ENCODE measurements at places on chromosomes 1 and 21.

DNA sequence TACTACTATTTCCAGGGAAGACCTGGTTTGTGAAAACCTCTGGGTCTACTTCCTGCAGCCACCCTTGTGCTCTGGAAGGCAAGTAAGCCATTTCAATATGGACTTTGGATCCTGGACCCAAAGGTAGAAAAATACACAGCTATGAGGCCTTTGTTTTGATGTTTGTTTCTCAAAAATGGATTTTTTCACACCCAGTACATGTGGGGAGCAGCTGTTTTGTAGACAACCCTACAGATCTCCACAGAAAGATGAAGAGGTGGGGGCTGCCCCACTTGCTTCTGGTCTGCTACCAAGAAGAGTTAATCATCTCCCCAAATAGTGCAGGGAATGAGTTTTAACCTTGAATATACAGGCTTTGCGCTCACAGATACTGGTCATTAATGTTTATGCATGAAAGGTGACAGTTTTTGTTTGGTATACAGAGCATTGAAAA lies 29.2 kb downstream of the ZNF281 start:
- no peak for DNase-seq

- no peak for DNase-seq
Measured at GRCh38 chr1:94011129-94011528, 101.9 kb upstream of the GCLM start.

GRCh38 chr21:23488245-23488644 lies 2119.0 kb downstream of the MRPL39 start:
- no peak for DNase-seq

DNA sequence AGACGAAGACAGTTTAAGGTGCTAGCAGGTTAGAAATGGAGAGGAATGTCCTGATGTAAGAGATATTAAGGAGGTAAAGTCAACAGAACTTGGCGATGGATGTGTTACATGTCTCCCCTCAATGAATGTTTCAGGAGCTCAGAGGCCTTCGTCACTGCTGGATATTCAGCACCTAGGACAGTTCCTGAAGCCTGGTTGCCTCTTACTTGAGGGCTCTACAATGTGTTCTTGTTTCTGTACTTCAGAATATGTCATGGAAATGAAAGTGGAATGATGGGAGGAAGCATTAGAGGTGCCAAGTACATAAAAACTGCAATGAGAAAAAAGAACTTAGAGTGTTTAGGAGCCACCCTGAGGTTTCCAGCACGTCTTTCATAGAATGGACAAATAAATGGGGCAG lies 17.7 kb downstream of the TNR start:
- DNase-seq = no peak

DNA sequence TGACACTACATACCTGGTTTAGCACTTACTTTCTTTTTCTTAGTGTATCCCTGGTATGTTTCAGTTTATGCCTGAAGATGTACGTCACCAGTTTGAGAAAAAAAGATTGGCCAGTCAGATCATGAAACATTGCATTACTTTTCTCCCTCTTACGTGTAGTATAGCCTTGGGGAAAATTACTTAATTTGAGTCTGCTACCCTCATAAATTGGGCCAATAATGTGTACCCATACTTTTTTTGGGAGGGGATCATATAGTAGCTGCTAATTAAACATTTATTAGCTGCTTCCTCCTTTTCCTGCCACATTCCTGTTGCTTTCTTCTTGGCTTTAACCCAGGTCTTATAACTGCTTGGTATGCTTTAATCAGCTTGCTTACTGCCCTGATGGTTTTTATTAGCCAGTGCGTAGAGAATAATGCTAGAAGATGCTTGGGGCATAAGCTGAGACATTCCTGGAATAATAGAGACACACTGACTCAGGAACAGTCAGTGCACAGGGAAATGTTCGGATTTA lies 32.1 kb downstream of the RABGAP1L start:
- DNase-seq = no peak

DNA sequence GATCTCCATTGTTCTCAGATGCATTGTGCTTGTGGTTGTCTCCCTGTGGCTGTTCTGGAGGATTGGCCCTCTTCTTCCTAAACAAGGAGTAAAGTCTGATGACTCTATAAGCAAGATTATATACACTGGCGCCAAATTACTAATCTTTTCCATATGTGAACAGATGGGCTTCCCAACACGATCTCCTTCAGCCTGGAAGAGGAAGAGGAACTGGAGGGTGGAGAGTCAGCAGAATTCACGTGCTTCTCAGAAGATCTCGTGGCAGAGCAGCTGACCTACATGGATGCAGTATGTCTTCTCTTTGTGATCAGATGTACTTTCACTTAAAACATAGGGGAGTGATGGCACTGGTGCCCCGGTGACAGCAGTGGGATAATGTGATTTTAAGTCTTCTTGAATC lies 78.7 kb downstream of the RGL1 start:
- DNase-seq = no peak

DNA sequence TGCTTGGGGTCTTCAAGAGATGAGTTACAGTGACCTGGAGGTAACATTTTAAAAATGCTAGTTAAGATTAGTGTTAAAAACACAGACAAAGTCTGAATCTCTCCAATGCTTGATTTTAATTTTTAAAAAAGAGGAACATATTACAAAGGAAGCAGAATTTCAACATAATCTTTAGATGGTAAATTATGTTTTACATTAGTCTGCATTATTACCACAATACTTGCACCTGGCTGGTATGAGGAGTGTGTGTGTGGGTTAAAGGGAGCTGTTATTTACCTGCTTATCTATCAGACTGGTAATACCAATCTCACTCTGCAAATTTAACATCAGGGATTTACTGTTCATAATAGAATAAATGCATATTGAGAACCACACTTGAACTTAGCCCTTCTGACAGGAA lies 10.3 kb upstream of the KCNJ15 start:
- DNase-seq = no peak

DNA sequence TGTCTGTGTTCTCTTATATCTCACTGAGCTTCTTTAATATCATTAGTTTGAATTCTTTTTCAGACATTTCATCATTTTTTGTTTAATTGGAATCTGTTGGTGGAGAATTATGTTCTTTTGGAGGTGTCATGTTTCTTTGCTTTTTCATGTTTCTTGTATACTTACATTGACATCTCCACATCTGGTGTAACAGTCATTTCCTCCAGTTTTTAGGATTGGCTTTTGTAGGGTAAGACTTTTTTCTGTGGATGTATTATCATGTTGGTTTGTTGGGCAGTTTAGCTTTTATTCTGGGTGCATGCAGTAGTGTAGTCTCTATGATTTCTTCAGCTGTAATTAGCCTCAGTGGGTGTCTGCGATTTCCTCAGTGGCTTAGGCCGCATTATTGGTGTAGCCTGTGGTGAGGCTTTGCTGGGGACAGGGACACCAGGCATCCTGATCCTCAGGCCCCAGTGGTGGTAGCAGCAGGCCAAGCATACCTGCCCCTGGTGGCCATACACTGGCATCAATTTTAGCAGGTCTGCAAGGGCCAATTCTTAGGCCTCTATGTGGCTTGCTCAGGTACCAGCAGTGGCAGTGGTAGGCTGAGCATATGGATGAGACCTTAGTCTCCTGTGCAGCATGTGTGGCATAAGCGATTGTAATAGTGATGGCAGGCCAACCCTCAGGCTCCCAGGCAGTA lies 77.6 kb upstream of the SAMD13 start:
- no peak for DNase-seq

- DNase-seq = no peak
Measured at GRCh38 chr1:119748040-119748439, 20.7 kb downstream of the HMGCS2 start.

DNA sequence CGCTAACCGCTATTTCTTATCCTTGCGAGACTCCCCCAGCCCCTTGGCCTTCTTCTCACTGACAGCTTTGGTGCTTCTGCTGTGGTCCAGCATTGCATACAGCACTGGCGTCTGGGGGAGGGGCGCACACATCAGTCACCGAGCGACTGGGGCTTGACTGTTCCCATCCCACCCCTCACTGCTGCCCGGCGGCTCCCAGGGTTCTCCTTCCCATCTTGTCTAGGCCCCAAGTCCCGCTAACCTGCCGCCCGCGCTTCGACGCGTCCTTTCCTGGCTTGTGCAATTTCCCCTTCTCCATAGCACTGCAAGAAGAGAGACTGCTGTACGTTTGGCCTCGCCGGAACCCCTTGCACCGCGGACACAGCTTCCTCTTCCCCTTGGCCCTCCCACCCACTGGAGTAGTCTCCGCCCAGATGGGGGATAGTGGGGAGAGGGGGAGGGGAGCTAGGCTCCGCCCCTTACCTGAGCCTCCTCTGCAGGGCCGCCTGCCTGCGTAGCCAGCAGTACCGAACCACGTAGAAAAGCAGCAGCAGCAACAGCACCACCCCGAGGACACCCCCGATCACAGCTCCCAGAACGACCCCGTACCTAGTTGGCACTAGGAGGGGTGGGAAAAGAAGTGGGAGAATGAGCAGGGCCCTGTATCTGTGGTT lies 3.8 kb downstream of the MPZ start:
- DNase-seq = no peak

DNA sequence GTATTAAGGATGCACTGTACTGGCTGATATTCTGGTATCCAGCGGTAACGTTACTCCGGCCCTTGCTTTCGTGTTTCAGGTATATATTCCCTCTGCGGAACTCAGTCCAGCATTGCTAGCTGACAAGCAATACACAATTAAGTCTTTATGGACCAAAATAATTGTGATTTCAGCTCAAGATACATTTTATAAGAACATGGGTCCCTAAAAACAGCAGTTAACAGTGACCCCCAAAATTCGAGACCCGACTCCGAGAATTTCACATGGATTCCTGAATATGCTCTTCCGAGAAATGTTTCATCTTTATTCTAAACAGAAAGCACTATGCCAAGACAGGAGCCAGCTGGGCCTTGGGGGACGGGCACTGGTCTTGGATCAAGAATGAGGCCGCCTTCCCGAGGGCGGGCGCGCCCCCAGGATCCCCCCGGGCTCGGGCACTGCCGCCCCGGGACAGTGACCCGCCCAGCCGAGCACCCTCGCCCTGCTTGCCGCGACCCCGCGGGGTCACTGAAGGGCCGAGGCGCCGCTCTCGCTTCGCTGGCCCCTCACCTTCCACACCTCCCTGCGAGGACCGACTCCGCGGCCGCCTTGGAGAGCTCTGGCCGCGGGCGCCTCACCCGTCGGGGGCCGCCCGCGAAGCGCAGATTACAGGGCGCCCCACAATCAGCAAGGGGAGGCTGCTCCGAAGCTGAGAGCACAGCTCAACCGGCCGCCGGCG lies 610 bp downstream of the SCYL3 start:
- no peak for DNase-seq

GRCh38 chr1:207494171-207494570 lies 1.8 kb upstream of the CR1 start:
- no peak for DNase-seq

- no peak for DNase-seq
Measured at GRCh38 chr1:198153103-198153502, 3.7 kb upstream of the NEK7 start.

- no peak for DNase-seq
Measured at GRCh38 chr1:151039521-151039920, 3.1 kb downstream of the BNIPL start.

DNA sequence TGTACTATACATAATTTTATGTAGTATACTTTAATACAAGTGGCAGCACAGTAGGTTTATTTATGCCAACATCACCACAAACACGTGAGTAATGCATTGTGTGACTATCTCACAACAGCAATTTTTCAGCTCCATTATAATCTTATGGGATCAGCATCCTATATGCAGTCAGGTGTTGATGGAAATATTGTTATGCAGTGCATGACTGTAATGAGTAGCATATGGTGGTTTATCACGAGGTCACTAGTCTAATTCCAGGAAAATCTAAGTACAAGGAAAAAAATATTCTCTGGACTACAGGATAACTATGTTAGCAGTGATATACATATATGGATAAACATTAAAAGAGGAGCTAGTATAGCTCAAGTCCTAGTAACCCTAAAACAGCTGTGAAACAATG lies 69.0 kb downstream of the ATP1B1 start:
- no peak for DNase-seq

GRCh38 chr1:92934395-92935378 lies 26.6 kb downstream of the DIPK1A start:
- no peak for DNase-seq

DNA sequence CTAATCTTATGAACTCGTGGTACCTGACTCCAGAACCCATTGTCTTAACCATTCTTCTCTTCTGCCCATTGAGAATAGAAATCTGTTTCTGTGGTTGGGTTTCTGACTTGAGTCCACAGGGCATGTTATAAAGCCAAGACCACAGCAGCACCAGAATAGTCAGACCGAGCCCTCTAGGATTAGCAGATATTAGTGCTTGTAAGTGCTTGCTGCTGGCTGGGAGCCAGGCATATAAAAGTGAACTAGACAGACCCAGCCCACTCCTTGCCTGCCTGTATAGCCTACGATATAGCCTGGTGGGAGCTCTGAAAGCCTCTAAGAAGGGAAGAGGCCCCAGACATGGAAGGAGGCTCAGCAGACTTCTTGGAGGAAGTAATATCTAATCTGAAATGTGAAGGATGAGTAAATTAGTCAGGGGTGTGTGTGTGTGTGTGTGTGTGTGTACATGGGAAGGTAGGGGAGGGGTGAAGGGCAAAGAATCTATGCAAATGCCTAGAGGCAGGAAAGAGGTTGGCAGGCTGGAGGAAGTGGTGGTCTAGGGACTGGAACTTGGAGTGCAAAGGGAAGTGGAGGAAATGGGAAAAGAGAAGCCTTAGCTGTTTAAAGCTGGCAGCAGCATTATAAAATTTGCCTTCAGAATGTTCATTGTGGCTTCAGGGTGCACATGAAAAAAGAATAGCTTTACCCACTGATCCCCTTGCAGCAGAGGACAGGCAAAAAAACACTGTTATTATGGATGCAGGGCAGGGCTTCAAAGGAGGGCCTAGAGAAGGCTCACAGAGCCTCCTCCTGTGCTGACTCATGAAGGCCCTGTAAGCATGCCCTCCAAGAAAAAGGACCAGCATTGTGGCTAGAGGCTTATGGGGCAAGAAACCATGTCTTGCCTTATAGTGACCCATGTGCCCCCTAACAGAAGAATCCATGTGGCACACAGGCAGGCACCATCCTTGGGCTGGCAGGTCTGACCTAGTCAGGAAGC lies 169.2 kb downstream of the LMX1A start:
- DNase-seq = no peak

DNA sequence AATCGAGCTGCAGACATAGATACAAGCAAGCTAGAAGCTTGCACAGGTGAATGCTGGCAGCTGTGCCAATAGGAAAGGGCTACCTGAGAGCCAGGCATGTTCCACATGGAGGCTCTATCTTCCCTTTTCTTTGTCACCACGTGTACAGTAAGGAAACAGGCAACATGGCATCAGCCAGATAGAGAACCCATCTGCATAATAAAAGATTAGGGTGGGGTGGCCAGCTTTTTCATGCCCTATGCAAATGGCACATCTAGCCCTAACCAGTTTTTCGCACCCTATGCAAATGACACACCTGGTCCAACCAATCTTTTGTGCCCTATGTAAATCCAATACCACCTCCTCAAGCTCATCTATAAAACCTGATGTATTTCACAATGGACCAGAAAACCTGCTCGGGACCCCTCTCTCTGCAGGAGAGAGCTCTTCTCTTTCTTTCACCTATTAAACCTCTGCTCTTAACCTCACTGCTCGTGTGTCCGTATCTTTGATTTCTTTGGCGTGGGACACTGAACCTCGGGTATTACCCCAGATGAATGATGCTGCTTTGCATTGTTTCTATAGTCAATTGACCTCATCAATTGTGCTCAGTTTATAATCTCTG lies 93.9 kb downstream of the SLC30A10 start:
- DNase-seq = no peak

GRCh38 chr1:210866532-210866931 lies 267.4 kb downstream of the KCNH1 start:
- DNase-seq = no peak

Measured in HS-27A (cell line).